ENCODE measurements at places on chromosomes 7 and 10.

DNA sequence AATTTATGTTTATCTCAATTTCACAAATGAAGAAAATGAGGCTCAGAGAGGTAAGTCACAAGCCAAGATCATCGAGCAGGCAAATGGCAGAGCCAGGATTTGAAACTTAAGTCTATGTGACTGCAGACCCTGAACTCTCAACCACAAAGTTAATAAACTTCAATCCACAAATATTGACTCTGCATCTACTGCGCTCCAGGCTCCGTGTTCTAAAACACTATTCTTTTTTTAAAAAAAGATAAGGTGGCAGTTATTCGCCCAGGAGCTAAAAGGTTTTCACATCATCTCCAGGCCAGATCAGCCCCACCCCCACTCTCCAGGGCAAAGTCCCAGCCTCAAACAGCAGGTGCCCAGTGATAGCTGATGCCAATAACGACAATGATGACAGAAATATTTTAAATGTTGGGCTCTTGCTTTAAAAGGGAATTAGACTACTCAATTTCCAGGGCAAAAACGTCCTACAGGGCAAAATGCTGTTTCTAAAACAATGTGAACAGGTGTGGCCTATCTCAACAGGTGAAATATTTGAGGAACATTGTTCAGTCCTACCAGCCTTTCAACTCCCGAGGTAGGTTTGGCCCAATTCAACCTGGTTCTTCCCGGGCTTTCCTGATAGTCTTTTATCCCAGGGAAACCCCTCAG lies 85.2 kb downstream of the SORBS1 start:
- no peak for DNase-seq

DNA sequence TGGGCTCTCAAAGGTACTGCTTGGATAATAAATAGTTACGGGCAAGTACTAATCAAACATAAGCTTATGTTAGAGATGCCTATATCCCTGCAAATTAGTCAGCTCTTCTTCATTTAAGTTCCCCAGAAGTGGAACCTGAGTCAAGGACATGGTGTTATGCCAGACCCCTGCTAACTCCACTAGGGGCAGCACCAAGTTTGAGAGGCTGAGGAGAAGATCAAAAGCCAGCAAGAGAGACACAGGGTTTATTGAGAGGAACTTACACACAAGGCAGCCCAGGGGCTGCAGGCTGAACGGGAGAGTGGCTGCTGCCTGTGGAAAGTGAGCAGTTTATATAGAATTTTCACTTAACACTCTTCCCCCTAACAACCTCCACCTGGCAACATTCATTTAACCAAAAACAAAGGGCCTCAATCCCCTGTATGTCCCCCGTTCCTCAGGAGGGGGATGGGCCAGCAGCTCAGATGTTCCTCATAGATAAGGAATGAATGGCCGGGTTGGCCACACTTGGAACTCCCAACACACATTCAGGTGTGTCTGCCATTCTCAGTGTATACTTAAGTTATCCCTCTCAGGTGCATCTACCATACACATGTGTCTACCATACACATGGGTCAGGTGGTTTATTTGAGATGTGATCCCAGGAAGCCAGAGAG lies 62.6 kb upstream of the GHITM start:
- DNase-seq = no peak

GRCh38 chr10:85026878-85027467 lies 698.6 kb downstream of the CCSER2 start:
- no peak for DNase-seq

DNA sequence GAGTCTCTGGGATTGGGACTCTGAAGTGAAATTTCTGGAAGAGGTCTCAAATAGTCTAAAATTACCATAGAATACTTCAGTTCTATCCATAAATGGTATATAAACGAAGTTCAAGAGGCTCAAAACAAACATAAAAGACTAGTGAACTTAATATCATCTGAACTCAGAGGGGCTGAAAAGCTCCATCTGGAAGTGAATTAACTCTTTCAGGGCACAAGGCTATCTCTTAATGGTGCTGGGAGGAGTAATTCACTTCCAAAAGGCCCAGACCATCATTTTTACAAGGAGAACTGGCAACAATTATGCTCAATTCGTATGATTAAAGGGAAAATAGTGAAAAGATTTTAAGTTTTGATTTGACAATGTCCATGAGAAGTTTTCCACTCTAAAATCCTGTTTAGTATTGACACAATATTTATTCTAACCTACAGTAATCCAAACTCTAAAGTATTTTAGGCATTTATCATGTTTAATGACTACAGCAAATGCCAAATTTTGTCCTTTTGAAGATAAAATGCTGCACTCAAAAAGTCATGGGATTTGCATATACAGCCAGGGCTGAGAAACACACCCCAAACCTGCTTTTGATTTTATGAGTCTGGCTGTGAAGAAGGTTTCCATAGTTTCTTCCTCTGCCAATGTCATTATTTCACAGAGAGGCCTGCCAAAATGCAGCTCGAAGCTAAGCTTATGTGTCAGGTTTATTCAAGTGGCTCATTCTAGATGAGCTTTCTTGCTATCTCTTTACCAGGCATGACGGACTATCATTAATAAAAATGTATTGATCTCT lies 143.9 kb downstream of the HIBADH start:
- DNase-seq = no peak

GRCh38 chr7:27183682-27184336 lies 1.2 kb downstream of the HOXA11 start:
- DNase-seq = no peak

GRCh38 chr7:42932811-42933591 lies 825 bp downstream of the MRPL32 start:
- no peak for DNase-seq

DNA sequence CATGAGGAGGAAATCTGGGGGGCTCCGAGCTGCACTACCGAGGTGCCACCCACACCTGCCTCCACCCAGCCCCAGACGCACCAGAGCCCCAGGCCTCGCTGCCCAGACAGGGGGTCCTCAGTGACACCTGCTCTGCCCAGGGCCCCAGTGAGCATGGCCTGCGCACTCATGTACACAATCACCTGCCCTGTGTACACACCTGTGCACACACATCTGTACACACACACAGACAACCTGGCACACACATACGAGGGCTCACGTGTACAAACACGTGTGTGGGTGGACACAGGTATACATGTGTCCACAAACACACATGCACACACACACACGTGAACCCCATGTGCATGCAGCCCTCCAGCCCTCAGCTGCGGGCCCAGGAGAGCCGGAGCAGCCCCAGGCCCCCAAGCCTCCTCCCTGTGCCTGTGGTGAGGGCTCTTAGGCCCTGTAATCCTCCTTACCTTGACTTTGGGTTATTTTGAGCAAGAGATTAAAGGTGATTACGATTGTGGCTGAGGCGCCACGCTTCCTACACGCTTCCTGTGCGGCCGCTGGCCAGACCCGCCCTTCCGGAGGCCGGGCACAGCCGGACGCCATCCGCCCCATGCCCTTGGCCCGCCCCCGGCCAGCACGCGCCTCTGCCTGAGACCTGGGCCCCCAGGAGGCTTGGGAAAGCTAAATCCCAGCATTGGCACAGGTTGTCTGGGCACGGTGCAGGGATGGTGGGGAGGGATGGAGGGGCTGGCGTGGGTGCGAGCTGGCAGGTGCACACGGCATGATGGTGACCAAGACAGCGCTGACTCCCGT lies 71.9 kb downstream of the ELFN1 start:
- no peak for DNase-seq

DNA sequence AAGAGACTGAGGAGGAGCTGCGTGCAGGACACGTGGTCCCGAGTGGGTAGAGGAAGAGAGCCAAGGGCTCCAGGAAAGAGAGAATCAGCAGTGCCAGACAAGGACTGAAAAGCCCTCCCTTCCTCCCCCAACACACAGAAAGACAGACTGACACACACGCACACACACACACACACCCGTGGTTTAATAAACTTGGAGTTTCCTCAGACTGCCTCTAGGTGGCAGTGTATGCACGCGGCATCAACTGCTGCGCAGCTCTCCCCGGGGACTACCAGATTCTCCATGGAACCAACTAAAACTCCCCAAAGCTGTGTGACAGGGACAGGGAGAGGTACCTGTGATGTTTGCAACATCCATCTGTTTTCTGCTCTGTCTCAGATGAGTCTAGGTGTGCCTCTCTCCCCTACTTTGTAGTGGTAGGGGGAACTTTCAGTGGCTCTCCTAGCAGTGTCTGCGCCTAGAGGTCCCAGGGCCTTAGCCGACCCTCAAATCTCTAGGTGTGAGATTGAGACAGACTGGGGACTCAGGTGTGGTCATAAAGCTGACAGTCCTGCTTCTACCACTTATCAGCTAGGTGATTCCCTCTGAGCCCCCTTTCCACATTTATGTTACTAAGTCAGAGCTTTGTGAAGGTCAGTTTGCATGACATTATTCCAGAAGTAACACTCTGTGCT lies 9.3 kb upstream of the TSPAN14 start:
- DNase-seq = no peak

- DNase-seq = no peak
Measured at GRCh38 chr10:11434324-11434723, 177.1 kb downstream of the USP6NL start.

DNA sequence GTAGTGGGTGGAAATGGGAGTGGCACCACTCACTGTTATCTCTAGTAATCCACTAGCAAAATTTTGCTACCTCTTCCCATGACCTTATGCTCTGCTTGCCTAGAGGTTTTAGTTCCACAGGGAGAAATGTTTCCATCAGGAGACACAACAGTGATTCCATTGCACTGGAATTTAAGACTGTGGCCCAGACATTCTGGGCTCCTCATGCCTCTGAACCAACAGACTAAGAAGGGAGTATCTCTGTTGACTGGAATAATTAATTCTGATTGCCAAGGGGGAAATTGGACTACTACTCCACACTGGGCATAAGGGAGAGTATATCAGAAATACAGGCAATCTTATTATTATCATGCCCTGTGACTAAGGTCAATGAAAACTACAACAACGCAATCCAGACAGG lies 16.2 kb upstream of the BRAF start:
- DNase-seq = no peak

DNA sequence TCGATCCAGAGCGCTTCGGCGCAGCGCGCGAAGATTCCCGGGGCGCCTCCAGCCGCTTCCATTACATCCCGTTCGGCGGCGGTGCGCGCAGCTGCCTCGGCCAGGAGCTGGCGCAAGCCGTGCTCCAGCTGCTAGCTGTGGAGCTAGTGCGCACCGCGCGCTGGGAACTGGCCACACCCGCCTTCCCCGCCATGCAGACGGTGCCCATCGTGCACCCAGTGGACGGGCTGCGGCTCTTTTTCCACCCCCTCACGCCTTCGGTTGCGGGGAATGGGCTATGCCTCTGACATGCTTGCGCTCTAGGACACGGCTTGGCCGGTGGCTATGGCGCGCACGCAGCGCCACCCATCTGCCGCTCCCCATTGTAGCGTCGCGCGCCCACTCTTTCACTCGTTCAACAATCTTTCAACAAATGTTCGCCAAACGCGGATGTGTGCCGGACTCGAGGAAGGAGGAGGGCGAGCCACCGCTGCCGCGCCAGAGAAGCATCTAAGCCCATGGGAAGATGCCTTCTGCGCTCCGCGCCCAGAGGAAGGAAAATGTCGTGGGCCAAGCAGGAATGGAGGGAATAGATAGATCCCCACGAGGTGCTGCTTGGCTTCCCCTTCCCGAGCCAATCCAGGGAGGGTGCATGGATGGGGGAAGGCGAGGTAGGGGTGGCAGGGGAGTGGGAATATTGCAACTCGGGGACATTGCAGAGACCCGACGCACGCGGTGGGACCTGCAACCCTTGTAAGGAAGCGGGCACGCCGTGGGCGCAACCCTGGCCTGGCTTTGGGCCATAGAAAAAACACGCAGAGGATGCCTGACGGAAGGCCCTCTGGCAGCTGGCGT lies 5.1 kb upstream of the CYP26A1 start:
- no peak for DNase-seq

DNA sequence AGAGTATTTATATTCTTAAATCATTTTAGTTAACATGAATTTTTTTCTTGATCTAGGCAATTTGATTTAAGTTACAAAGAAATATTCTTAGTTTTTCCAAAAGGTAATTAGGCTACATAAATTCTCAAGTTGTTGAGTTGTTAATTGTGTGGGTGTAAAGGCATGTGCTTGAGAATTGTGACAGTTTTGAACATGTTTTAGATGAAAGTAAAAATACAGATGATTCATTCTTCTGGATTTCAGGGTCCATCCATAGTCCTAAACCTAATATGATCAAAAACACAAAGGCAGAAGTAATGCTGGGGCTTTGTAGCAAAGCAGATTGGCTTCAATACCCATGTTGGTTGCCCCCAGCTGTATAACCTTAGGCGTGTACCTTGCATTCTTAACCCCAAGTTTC lies 127.9 kb downstream of the CPED1 start:
- no peak for DNase-seq

DNA sequence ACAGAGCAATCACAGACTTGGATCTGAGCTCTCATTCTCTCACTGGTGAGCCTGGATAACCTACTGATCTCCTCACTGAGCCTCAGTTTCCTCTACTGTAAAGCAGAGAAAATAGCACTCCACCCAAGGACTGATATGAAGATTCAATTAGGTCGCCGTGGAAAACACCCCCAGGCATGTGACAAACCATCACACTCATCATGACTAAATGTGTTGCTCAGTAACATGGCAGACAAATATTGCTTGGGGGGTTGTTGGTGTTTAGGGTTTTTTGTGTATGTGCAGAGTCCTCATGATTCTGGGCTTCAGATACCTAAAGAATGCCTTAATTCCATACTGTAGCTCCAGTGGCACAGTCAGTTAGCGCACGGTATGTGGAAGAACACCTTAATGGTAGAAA lies 122.1 kb upstream of the TCF7L2 start:
- DNase-seq = no peak

- DNase-seq = no peak
Measured at GRCh38 chr7:45074528-45075354, 14.0 kb downstream of the NACAD start.

DNA sequence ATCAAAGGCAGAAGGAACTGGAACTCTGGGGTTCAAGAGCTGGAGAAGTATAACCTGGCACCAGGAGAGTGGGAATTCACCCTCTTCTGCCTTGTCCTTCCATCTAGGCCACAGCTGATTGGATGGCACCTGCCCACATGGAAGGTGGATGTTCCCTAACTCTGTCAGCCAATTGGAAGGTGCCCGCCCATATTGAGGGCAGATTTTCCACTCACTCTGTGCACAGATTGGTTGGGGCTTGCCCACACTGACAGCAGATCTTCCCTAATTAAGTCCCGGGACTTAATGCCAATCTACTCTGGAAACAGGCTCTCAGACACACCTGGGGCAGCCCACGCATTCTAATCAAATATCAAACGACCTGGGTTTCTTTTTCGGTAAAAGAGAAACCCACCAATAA lies 1142.3 kb upstream of the CELF2 start:
- no peak for DNase-seq

DNA sequence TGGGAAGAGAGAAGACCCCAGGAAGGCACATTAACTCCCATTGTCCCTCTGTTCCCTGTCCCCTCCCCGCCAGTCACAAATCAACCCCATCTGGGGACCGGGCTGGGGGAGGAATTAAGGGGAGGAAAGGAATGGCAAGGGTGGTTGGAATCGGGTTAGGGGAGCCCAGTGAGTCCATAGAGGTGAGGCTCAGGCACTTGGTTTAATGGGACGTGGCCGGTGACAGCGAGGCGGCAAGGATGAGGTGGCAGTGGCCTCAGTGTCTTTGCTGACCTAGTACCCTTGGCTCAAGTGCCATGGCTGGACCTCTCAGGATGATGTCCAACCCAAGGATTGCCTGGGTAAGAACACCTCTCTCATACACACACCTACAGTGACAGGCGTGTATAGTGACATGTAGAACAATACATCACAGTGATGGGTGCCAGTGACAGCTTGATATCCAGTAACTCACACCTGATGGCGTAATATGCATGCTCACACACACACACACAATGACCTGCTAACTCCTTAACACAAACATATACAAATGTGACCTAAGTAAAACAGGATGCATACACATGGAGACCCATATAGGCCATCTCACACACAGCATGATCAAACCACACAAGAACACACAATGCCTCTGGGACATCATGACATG lies 12.3 kb downstream of the KCNIP2 start:
- no peak for DNase-seq

- DNase-seq = no peak
Measured at GRCh38 chr10:112951359-112952281, 1.6 kb downstream of the TCF7L2 start.

All from esophagus squamous epithelium (tissue), 5 donors.